Stimulated activated CD8-positive, alpha-beta memory T cell treated with anti-CD3 and anti-CD28 coated beads, Interleukin-4, amount 100 ng/mL, for 1 hour (primary cell): ENCODE measurements at places on chromosomes 7 and 10.

- DNase-seq, result no peak
Measured at GRCh38 chr10:75334720-75335119, 66.8 kb downstream of the ZNF503 start.

DNA sequence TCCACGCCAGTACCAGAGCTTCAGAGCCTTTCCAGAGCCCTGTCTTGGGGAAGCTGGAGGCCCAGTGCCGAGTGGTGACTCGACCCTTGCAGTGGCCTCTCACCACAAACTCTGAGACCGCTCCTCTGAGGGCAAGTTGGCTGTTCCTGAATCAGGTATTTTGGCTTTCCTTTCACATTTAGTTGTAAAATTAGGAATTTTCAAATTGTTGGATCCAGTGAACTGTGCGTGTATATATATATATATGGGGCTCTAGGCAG is 128.7 kb upstream of the UNC5B start:
- no peak for DNase-seq

GRCh38 chr7:142616121-142616643 is 133.1 kb upstream of the PRSS1 start:
- DNase-seq, result no peak

DNA sequence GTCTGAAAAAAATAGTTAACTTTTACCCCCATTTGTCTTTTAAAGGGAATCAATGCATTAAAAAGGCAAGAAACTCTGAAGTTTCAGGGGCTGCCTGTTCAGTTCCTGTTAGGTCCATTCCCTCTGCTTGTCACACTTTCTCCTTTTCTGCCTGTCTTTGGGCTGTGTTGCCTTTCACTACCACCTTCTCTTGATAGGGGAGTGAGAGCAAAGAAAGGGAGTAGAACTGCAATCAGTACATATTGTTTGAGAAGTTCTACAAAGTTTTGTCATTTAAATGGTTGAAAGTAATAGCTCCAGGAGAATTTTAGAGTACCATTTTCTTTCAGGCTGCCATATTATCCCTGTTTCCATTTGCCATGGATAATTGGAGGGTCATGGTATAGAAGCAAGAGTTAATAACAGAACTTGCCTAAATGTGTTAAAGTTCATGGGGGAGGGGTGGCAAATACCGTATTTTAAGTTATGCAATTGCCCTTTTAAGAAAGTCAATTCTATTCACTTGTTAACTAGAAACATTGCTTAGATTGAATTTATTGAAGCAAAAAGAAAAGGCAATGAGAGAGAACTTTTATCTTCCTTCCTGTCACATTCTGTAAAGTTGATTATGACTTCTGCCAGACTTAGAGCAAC is 38.6 kb downstream of the MPLKIP start:
- no peak for DNase-seq

GRCh38 chr10:103507235-103508191 is 14.0 kb downstream of the NEURL1 start:
- DNase-seq, result no peak

DNA sequence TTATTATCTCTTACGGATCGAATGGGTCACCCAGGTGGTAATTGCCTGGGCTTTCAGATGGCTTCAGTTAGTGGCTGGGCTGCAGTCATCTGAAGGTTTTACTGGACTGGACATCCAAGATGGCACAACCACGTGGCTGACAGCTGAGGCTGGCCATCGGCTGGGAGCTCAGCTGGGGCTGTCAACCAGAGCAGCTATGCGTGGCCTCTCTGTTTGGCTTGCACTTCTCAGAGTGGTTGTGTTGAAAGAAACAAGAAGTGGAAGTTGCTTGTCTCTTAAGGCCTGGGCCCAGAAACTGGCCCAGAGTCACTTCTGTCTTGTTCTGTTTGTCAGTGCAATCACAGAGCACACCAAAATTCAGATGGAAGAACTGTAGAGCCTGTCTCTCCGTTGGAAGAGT is 5.7 kb upstream of the GDI2 start:
- no peak for DNase-seq

- DNase-seq, result no peak
Measured at GRCh38 chr10:63976538-63976937, 455.3 kb downstream of the REEP3 start.

GRCh38 chr10:118745056-118745455 is 9.7 kb downstream of the CACUL1 start:
- no peak for DNase-seq

- DNase-seq, result no peak
Measured at GRCh38 chr7:86793136-86793535, 149.4 kb downstream of the GRM3 start.

DNA sequence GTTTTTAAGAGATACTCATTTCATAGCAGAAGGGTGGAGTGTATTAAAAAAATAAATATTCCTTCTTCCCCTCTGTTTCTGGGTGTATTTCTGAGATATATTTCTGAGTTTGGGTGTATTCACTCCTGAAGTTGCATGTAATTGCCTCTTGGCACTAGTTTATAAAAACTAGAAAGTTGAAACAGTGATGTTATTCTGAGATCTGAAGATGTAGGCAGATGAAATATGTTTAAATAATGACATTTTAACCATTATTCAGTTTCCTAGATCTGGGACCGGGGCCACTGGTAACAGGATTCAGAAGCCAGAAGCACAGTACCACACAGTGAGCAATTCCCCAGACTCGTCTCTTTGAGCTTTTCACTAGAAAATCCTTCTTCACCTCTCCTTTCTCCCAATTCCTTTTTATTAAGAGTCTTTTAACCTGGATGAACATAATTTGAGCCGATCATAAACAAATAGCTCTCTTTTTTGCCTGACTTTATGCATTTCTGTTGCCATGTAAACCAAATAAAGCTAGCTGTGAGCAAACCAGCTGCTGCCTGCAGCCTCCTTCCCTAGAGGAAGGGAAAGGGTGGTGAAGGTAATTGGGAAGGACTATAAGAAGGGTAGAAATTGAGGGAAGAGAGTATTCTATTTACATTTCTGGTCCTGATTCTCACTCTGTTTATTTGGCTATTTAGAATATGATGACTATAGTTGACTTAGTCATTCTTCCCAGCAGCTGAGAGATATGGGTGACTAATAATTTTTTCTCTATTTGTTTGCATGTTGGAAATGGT is 101.8 kb upstream of the STRIP2 start:
- DNase-seq, result no peak

DNA sequence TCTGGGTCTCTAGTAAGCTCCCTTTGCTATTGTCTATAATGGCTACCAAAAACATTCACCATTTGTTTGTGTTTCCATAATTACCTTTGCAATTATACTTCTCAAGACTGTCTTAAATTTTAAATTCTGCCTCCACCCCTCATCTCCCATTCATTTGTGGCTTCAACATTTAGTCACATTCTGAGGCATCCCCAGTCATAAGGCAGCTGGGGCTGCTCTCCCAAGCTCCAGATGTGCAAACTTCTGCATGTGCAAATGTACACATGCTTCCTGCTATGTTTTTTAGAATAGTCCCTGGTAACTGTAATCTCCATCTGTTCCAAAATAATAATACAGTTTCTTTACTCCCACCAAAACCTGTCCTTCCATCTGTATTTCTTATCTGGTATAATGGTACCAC is 97.3 kb downstream of the CDK6 start:
- no peak for DNase-seq

- DNase-seq, result no peak
Measured at GRCh38 chr7:31335161-31335856, 5.2 kb downstream of the NEUROD6 start.

DNA sequence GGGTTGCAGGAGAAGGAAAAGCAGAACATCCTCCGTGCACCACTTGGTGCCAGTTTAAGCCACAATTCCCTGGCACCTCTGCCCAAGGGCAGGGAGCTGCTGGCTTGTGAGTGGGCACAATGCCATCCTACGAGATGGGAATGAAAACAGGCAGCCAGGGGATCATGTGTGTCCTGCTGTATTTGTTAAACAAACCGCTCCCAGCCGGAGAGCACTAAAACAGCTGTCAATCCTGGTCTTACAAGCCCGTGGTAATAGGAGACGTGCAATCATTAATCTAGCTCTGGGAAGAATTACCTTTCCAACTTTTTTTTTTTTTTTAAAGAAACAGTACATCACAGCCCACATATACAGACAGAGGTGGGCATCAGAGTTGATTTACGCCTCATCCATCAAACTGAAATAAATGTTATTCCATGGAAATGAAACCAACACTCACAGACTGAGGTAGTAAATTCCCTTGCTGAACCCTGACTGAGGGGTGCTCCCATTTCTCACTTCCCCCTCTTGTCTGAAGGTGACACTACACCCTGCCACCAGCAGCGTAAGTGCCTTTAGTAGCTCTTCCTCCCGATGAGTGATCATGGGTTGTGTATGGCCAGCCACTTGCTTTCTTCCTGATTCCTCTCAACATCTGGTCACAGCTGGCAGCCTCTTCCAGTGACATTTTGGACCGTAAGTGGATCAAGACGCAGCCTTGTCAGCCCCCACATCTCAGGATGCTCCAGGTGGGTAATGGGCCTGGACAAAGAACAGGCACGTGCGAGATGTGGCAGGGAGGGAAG is 143.8 kb downstream of the TEX36 start:
- no peak for DNase-seq

DNA sequence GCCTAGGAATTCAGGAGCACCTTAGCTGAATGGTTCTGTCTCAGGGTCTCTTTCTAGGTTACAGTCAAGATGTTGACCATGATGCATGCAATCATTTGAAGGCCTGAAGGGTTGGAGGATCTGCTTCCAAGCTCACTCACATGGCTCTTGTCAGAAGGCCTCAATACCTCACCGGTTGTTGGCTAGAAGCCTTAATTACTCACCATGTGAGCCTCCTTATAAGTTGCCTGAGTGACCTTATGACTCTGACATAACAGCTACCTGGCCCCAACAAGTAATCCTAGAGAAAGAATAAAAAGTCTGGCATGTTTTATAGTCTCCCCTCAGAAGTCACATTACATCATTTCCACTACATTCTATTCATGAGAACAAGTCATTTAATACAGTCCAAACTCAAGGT is 3.4 kb upstream of the C1GALT1 start:
- no peak for DNase-seq

GRCh38 chr10:119689016-119689580 is 36.8 kb upstream of the INPP5F start:
- no peak for DNase-seq

DNA sequence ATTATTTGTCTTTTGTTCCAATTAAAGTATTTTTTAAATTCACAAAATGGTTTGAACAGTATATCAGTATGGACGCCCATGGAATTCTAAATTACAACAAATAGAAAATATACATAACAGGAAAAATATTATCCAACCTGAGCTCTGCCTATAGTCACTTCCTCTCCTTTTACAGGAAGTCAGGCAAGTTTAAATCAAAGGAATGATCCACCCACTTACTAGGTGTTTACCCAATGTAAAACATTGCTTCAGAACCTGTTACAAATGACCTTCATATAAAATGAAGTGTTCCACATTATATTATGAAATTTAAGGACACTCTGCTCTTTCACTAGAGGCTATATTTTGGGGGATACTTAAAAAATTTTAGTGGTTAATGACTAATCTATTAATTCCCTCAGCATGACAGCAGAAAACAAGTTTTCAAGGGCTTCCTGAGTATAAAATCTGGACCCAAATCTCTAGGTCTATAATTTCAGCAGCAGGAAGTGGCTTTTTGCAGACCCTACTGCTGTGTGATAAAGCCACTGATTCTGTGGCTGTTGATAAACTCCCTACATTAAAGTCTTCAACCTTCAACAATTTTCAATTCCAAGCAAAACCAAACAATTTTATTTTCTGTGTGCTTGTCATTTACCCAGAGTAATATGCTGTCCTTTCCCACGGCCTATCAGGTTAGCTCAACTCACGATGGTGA is 722.6 kb downstream of the GATA3 start:
- no peak for DNase-seq

- no peak for DNase-seq
Measured at GRCh38 chr10:413662-414071, 275.8 kb downstream of the DIP2C start.

GRCh38 chr10:17624996-17625395 is 7.8 kb upstream of the HACD1 start:
- DNase-seq, result no peak

- no peak for DNase-seq
Measured at GRCh38 chr7:71470830-71471229, 338.9 kb downstream of the GALNT17 start.

GRCh38 chr10:59456199-59456598 is 93.8 kb upstream of the FAM13C start:
- DNase-seq, result no peak

GRCh38 chr7:18167815-18168214 is 140.2 kb upstream of the PRPS1L1 start:
- no peak for DNase-seq

- DNase-seq, result no peak
Measured at GRCh38 chr10:83994325-83994724, 145.0 kb upstream of the GHITM start.

- DNase-seq, result no peak
Measured at GRCh38 chr10:71966046-71967004, 2.1 kb downstream of the CHST3 start.

- no peak for DNase-seq
Measured at GRCh38 chr10:132585732-132586722, 48.4 kb downstream of the INPP5A start.

- DNase-seq, result no peak
Measured at GRCh38 chr10:116168745-116169144, 104.3 kb downstream of the GFRA1 start.

GRCh38 chr7:128800567-128800966 is 8.8 kb downstream of the CCDC136 start:
- DNase-seq, result no peak

- no peak for DNase-seq
Measured at GRCh38 chr10:64275774-64276173, 754.6 kb downstream of the REEP3 start.

GRCh38 chr7:87935384-87935706 is 1.3 kb downstream of the ADAM22 start:
- DNase-seq, result no peak

- DNase-seq, result no peak
Measured at GRCh38 chr7:130223646-130224045, 16.0 kb downstream of the SSMEM1 start.

DNA sequence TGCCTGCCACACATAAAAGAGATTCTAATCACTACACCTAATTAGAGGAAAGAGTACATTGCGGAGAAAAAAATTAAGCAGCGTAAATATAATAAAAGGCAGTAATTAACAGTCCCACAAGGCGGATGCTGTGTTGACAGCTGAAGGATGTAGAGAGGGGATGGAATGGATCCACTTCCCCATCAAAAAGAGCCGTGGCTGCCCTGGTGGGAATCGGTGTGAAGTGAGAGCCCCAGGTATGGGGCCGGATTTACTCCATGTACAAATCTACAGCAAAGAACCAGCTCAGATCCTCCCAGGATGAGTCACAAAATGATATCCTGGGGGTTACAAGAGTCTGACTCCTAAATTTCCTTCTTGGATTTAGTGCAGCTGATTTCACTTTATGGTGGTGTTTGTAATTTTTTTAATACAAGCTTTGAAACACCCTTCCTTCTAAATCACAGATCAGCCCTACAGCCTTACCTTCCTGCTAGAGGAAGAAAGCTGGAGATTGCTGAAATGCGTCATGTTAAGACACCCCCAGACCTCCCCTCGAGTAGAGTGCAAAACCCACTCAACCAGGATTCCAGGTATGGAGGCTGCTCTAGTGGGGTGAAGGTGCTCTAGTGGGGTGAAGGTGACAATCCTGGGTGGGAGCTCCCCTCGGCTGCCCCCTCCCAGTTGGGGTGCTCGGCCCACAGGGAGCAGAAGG is 398.4 kb downstream of the PLXNA4 start:
- no peak for DNase-seq
